ENCODE measurements at places on chromosomes 4 and X. TPM values are rescaled to one million over a fixed set of nuclear protein-coding genes. Genes with fewer than 3 reads are reported as not detected.
A peak's percentile ranks its signal among the peaks of the same experiment; 100 is the strongest.

Gene FGF5
- total RNA-seq, result not detected

DNA sequence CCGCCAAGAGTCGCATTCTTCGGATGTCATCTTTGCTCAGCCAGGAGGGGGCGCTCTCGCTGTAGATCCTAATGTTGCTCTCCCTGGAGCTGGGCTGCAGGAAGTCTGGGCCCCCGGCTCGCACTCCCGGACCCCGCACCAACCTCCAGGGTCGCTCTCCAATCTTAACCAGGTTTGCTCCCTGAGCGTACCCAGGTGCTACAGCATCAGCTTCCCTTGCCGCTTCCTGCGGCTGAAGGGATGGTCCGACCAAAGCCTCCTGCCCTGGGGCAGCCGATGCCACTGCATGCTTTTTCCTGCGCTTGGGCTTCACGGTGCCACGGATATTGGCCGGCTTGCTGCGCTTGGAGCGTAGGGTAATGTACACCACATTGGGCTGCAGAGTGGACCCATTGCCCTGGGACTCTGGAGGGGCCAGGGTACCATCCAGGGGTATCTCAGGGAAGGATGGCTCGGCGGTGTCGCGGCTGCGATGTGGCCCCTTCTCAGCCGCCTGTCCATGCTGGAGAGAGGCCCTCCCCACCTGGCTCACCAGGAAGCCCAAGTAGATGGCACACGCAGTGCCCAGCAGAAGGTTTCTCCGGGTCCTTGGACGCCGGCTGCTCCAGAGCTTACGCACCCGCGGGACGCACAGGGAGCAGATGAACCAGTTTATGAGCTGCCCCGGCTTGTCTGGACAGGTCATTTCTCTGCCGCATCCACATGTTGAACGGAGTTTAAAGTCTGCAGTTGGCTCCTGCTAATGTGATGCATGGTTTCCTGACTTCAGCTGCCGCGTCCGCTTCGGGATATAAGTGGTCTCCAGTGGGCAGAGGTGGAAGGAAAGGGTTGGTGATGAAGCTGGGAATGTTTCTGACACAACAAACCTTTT lies 1.9 kb downstream of the GASK1B start:
- DNase-seq, result peak; percentile 66

Gene NPFFR2
- total RNA-seq, result 7.0 TPM

DNA sequence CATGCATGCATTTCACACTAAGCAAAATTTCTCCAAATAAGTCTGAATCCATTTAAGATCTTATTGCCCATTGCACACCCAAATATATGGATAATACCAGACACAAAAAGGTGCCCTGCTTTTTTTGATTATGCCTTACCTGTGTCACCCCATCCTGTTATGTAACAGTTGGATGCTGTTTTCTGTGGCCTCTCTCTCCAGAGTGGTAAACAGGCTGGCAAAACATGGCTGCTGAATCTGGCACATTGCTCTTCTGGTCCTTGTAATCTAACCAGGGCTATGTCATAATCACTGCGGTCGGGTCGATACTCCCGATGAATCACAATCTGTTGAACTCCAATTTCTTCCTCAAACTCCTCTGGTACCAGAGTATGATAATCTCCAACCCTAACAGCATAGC lies 70.1 kb downstream of the PRSS12 start:
- DNase-seq, result no peak

Gene ZNF711
- 8.2 TPM for total RNA-seq

GRCh38 chr4:146095860-146096259 lies 79.7 kb upstream of the LSM6 start:
- DNase-seq, result no peak

Gene MTMR8
- 5.1 TPM for total RNA-seq

Gene CT45A3
- not detected for total RNA-seq

GRCh38 chr4:73648478-73648877 lies 28.2 kb upstream of the RASSF6 start:
- no peak for DNase-seq

Gene TACC3
- total RNA-seq, result 54.0 TPM

DNA sequence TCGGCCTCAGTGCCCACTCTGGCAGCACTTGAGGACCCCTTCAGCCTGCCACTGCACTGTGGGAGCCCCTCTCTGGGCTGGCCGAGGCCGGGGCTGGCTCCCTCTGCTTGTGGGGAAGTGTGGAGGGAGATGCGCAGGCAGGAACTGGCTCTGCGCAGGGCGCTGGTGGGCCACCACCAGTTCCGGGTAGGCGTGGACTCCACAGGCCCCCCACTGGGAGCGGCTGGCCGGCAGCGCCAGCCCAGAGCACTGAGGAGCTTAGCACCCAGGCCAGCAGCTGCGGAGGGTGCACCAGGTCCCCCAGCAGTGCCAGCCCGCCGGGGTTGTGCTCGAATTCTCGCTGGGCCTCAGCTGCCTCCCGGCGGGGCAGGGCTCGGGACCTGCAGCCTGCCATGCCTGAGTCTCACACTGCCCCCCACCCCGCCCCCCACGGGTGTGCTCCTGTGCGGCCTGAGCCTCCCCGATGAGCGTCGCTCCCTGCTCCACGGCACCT lies 216.9 kb upstream of the TACR3 start:
- DNase-seq, result no peak

- no peak for DNase-seq
Measured at GRCh38 chr4:128335541-128335940, 47.9 kb upstream of the PGRMC2 start.

Gene HMGB3
- total RNA-seq, result 306 TPM

Gene LRIT3
- total RNA-seq, result 0.07 TPM

- no peak for DNase-seq
Measured at GRCh38 chrX:149633511-149633910, 1.9 kb upstream of the TMEM185A start.

GRCh38 chr4:136687118-136687517 lies 845.2 kb downstream of the PCDH18 start:
- no peak for DNase-seq

DNA sequence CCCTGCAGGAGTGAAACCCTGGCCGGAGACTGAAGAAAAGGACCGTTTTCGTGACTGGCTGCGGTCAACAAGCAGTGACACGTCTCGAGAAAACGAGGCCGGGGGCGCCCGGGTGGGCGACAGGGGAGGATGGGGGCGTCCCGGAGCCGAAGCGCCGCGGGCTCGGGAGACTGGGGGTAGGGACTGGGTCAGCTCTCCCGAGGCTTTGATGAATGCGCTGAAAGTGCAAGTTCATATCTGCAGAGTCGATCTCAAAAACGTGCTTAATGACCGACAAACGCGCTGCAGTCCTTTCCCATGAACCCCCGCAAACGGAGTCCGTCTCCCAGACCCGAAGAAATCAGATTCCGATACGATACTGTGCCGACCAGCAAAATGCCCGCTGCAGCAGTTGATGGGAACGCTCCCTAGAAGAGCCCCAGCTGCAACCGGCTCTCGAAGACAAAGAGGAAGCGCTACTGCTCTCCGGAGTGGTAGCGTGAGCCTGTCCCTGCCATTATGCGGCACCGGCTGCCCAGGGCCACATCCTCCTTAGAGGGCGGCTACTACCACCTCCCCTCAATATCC lies 806 bp upstream of the CD99L2 start:
- DNase-seq, result peak; percentile 57

Gene HOPX
- total RNA-seq, result not detected

GRCh38 chr4:76373919-76374552 lies 46.9 kb downstream of the CCDC158 start:
- no peak for DNase-seq

- no peak for DNase-seq
Measured at GRCh38 chr4:142901166-142901662, 55.1 kb upstream of the INPP4B start.

DNA sequence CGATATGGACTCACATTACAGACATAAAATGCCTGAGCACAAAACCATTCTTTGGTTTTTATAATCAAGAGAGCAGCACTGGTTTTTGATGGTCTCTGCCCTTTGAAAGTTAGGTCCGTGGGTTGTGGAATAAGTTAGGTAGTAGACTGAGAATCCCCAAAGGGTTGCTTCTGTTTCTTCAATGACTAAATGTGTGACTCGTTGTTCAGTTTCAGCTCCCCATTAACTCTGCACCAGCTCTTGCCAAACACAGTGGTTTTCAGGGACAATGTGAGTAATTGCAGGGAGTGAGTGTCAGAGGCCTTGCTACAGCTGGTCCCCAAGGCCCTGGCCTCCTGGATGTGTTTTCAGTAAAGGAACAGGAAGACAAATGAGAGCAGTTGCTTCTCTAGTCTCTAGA lies 24.8 kb downstream of the SMIM20 start:
- DNase-seq, result no peak

GRCh38 chr4:42412251-42412650 lies 15.0 kb downstream of the SHISA3 start:
- DNase-seq, result no peak
